CD4-positive, alpha-beta T cell (primary cell): ENCODE measurements at places on chromosomes 7 and 10.

DNA sequence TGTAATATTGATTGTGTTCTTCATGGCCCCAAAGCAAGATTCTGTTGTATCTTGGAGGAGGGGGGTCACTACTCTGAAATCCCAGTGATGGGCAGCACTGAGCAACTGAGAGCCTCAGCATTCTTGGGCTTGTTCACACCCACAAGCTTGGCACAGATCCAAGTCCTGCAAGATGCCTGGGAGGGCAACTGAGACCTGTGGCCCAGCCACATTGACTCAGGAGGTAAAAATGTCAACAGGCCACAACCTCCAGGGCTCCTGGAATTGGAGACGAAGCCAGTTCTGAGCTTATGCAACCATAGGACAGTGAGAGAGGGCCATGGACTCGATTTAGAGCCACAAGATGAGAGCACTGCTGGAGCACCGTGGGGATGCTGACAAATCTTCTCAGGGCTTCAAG is 3.1 kb upstream of the DOCK1 start:
- no peak overlapping the region for H3K27ac ChIP-seq
- peaks cover 16% of the 10 kb centered on the region for H3K27me3 ChIP-seq
- no peaks in the 10 kb centered on the region for H3K36me3 ChIP-seq
- H3K4me1 ChIP-seq: peaks cover 2% of the 10 kb centered on the region

GRCh38 chr10:98270073-98270740 is 2.2 kb upstream of the LOXL4 start:
- peaks cover 8% of the 10 kb centered on the region for H3K4me1 ChIP-seq
- DNase-seq: no peak
- peaks cover 36% of the 10 kb centered on the region for H3K27me3 ChIP-seq
- H3K4me3 ChIP-seq: no peak overlapping the region

DNA sequence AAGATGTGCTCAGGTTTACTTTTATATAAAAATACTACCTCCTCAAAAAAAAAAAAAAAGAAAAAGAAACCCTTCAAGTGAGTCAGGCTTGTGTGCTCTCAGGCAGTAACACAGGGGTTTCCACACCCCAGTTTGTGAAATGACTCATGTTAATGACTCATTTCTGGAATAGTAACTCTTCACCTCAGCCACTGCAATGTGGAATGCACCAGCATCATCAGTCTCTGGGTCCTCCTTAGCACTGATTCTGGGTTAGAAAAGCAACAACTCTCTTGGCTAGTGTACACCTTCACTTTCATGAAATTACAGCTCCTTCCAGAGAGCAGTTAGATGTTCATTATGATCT is 110.6 kb downstream of the EMX2 start:
- no peak overlapping the region for H3K27ac ChIP-seq
- H3K36me3 ChIP-seq: no peaks in the 10 kb centered on the region
- H3K4me1 ChIP-seq: no peaks in the 10 kb centered on the region
- no peak overlapping the region for H3K4me3 ChIP-seq

DNA sequence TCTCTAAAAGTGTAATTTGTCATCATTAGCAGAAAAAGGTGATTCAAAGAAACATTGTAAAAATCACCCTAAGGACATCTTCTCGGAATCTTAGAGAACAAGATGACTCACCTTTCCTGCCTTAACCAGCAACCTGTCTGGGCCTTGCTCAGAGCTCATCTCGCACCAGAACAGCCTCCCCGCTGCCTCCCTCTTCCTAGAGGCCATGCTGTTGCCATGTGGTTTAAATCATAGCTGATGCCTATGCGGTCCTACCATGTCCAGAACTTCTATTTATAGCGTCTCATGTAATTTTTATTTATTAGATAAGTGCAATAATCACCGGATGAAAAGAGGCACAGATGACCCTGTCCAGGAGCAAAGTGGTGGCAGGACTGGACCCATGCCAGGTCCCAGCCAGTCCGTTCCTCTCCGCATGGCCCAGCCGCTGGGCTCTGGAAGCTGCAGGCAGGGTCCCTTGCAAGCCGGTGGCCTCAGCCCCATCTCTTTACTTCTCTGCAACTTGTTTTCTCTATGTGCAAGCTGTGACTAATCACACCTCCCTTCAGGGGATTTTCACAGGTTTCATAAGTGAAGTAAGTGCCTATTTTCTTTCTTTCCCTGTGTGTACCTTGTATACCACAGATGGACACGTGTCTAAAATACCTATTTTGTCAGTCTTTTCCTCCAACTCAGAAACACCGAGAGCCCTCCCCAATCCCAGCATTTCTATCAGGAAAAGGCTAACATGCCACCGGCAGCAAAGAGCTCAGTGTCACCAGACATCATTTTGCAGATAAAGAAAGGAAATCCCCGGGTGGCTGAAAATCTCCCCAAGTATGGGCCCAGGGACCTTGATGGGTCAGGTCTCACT is 27.1 kb downstream of the KLF6 start:
- H3K36me3 ChIP-seq: no peaks in the 10 kb centered on the region
- peak overlapping the region; percentile 78 for H3K27ac ChIP-seq
- peak; percentile 59 for DNase-seq
- H3K27me3 ChIP-seq: no peaks in the 10 kb centered on the region
- peaks cover 71% of the 10 kb centered on the region for H3K4me1 ChIP-seq
- no peak overlapping the region for H3K4me3 ChIP-seq

- H3K4me3 ChIP-seq: no peak overlapping the region
- no peak for DNase-seq
- no peaks in the 10 kb centered on the region for H3K27me3 ChIP-seq
Observed at GRCh38 chr7:19663816-19664462, 44.9 kb downstream of the POLR1F start.
